ENCODE measurements at places on chromosomes 2 and 18.
A peak's percentile ranks its signal among the peaks of the same experiment; 100 is the strongest.

DNA sequence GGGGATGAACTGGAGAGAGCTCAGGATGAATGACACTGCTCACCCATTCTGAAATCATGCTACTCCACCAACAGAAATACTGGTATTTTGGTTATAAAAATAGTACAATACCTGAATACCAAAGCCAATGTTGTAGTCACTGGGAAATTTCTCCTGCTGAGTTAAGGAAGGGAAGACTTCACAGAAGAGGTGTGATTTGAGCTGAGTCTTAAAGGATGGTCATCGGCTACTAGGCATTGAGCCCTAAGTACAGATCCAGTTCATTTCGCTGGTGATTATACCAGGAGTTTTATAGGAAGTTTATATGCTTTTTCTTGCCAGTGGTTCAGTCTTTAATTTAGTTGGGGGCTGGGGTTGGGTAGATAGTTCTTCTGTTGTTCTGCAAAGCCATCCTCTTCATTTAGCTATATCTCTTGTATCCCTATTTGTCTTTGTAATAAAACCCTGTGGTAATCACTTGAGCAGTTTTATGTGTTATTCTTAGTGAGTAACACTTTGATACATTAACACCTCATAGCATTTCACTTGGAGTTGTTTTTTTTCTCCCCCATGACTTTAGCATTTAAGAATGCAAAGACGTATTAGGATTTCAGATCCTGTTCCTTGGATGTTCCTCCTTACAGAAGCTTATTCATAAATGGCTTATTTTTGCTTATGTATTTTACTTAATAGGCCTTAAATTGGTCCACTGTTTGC is 239.9 kb upstream of the FOSL2 start:
- no peak for DNase-seq

GRCh38 chr2:27954221-27954673 is 63.7 kb downstream of the BABAM2 start:
- peak; percentile 41 for DNase-seq

- DNase-seq: peak; percentile 65
Observed at GRCh38 chr18:76518123-76518859, 23.2 kb upstream of the ZNF516 start.

GRCh38 chr2:20487392-20488174 is 40.7 kb downstream of the RHOB start:
- DNase-seq: no peak

DNA sequence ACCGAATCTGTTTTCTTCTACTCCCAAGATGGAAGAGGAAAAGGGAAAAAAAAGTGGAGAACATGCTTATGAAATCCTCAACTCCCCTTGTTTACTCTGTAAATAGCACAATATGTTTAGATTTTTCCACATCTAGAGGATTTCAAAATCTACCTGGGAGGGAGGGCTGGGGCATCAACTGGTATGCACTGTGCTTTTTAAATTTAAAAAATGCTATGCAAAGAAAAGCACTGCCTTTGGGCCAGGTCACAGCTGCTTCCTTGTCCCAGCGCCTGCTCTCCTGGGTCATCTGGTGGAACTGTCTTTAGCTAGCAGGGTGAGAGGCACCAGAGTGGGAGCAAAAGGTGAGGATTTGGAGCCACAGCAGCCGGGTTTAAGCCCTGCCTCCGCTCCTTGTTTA is 88.2 kb upstream of the BOD1L2 start:
- DNase-seq: no peak

DNA sequence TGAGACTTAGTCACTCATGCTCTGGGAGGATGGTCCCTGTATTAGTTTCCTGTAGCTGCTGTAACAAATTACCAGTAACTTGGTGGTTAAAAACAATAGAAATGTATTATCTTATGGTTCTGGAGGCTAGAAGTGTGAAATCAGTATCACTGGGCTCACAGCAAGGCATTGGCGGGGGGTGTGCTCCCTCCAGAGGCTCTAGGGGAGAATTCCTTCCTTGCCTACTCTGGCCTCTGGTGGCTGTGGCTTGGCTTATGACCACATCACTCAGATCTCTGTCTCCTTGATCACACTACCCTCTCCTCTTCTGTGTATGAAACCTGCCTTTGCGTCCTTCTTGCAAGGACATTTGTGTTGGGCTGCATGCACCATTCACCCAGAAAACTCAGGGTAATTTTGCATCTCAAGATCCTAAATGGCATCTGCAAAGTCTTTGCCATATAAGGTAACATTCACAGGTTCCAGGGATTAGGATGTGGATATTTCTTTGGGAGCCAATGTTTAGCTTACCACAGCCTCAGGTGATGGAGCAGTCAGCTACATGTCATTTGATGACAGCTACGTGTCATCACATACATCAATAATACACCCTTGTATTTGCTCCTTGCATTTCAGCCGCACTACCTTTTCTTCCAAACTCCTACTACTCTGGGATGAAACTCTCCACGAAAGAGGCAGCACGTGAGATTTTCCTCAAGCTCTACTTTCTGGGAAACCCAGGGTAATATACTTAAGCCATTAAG is 49.6 kb upstream of the POU3F3 start:
- DNase-seq: no peak

DNA sequence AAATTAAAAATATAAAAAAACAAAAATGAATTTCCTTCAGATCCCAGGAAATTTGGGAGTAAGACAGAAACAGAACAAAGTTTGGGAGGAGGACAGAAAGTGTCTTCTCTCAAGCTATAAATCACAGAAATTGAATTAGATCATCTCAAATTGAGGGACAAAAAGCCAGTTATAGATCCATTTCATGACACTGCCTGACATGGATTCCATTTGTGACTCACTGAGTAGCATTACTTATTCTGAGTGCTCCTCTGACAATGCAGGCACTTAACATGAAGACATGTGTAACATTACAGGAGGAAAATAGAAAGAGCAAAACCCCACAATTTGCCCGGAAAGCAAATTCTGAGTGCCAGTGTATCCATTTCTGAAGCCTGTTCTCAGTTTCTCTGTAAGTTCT is 63.9 kb upstream of the CREB1 start:
- no peak for DNase-seq

DNA sequence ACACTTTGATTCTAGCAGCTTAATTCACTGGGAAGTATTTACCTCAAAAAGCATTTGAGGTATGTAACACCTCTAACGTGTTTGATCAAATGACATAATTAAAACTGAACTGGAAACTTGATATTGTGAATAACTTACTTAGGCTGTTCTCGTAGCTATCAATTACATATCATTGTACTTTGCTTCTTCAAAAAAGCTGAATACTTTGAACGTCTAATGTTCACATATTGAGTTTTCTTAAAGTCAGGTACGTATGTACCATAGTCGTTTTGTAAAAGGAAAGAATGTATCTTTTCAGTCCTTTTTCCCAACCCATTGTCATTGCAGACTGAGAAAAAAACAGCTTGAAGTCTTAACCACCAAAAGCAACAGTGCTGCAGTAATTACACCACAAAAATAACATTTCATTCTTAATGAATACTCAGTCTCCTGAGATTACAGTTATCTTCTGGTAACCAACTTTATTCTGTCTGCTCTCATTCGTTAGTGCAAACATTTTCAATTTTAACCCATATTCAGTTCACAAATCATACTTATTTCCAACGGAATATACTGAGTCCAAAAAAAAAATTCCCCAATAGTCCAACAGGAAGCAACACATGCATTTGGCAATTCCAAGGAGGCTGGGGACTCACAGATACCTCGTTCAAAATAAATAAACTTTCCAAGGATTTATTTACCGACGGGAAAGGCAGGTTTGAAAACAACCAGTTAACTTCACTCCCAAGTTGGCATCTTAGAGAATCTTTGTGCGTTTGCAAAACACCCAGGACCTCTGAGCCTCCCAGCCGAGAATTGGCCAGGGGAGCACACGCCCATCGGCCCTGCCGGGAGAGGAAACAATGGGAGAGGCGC is 1.1 kb downstream of the CHN1 start:
- no peak for DNase-seq

DNA sequence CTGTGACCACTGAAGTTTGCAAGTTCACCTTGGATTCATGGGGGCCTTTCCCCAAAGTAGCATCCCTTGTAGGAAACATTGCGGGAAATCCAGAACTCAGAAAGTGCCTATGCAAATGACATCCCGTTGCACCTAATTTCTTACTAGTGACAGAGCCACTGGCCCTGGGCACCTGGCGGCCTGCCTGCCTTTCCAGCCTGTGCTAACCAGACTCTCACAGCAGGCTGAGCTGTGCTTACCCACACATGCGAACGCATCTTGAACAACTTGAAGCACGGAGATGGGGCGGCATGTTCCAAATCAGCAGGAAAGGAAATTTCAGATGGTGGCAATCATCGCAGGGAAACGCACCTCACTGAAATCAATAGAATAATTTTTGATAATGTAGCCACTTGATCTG is 405.8 kb downstream of the TMEM182 start:
- DNase-seq: no peak

GRCh38 chr2:224552771-224553170 is 32.4 kb downstream of the CUL3 start:
- DNase-seq: no peak

All from left lung (tissue), 14 donors.